ENCODE measurements at places on chromosomes 13 and 19.

GRCh38 chr19:38952395-38953165, 21.8 kb downstream of the MRPS12 start:
- DNase-seq, result peak; percentile 71

DNA sequence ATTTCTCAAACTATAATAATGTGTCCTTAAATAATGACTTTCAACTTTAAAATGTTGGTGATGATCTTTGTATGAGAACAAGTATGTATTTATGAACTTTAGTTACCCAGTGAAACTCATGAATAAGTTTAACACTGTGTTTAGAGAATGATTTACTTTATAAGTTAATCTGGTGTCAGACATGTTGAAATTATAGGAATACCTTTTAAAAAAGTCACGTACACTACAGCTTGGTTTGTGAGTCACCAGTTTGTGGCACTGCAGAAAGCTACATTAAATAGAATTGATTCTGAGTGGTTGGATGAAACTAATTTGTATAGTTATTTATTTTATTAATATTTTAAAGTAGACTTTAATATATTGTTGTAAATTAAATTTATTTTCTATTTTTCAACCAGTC, 1366.2 kb upstream of the PCDH20 start:
- DNase-seq, result no peak

DNA sequence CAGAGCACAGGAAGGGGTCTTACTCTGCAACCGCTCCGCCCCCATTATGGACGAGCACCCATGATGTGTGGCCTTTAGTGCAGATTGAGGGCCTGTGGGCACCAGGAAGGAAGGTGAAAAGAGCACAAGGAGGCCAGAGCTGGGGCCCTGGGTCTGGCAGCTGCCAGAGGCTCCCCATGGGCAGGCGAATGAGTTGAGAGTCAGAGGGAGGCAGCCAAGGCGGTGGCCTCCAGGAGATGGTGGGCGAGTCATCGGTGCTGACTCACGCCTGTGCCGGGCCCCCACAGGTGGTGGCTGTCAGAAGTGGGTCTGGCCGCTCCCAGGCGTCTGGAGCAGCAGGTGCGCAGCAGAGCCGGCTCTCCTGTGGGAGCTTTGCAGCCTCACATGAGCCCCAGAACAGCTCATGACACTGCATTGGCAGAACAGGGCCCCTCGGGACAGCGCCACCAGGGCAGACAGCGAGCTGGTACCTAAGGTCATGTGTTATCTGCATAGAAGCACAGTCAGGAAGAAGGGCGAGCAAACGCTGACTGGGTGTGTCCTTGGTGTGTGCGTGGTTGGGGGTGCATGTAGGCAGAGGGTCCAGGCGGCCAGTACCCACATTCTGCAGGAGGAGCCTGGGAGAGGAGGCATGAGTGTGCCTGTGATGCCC, 68.8 kb downstream of the CHST8 start:
- no peak for DNase-seq

DNA sequence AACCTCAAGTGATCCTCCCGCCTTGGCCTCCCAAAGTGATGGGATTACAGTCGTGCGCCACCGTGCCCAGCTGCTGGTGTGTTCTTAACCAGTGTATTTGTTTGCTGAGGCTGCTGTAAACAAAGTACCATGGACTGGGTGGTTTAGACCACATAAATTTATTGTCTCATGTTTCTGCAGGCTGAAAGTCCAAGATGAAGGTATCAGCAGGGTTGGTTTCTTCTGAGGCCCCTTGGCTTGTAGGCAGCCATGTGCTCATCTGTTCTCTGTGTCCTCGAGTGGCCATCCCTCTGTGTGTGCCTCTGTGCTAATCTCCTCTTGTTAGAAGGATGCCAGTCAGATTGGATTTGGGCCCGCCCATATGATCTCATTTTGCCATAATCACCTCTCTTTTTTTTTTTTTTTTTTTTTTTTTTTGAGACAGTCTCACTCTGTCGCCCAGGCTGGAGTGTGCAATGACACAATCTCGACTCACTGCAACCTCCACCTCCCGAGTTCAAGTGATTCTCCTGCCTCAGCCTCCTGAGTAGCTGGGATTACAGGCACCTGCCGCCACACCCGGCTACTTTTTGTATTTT, 31.8 kb downstream of the PEX11G start:
- no peak for DNase-seq

GRCh38 chr13:51823863-51824262, 19.9 kb upstream of the DHRS12 start:
- no peak for DNase-seq

DNA sequence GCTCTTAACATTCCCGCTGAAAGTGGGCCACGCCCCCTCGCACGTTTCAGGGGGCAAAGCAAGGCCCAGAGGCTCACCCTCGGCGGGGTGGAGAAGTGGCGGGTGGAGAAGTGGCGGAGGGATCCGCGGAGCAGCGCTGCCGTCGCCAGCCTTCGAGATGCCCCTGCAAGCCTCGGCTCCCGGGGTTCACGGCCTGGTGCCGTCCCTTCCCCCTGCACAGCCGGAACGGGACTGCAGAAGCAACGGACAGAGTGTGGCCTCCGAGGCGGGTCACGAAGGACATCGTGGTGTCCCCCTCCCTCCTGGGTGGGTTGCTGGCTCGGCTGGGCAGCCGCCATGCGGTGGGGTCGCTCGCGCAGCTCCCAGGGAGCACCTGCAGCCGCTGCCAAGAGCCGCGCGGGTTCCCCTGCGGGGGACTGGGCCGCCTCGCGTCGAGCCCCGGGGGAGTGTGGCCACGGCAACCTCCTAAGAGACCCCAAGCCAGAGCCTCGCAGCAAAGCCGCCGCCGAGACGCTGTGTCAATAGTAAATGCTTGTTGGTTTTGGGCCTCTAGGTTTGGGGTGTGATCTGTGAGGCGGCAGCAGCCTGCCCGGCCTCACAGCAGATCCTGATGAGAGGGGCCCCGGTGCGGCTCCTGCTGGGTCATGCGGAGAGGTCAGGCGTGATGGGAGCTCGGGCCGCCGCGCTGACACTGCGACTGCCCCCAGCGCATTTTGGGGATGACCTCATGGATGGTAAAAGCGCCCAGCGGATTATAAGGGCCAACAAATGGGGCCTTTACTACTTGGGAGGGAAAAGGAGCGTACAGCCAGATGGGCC, 5.5 kb downstream of the TPGS1 start:
- no peak for DNase-seq

- peak; percentile 47 for DNase-seq
Observed at GRCh38 chr13:72960541-72960940, 98.3 kb upstream of the KLF5 start.

DNA sequence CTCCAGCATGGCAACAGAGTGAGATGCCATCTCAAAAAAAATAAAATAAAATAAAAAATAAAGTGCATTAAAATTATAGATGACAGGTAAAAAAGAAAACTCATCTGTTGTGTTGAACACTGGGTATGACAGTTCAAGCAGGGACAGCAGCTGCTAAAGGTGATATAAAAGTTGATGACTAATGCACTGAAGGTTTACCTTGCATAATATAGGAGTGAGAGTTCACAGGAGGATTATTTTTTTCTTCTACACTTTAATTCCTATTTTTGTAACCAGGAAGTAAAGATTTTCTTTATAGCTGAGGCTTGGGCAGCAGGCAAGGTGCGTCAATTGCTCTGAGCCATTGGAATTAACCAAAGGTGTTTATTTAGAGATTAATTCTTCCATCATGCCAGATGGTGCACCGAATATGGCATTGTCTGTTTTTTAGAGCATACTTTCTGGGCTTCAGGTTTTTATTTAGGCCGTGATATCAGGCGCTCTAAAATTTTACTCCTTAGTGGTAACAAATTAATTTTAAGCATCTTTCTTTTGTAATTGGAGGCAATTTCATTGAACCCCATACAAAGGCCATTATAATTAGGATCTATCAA, 337.0 kb upstream of the SLC10A2 start:
- no peak for DNase-seq

GRCh38 chr13:111489301-111489700, 168.9 kb downstream of the TEX29 start:
- no peak for DNase-seq

DNA sequence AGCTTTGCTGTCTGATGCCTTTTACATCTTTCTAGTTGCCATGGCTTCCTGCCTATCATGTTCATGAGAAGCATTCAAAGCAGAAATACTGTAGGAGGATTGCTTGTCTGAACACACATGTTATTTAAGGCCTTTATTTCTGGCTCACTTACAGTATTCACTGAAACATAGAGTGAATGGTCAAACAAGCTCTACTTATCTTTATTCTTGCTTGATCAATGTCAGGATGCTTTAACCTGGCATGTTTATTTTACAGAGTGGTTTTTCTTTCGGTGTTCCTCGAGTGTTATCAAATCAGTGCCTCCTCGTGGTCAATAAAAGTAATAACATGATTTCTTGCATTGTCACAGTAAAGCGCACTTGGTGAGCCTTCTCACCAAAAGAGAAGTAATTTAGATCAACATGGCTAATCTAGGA, 73.5 kb upstream of the PCDH17 start:
- DNase-seq, result no peak

Data from left kidney (tissue), 8 donors.